ENCODE measurements at places on chromosomes 3 and 15.
A peak's percentile ranks its signal among the peaks of the same experiment; 100 is the strongest.

GRCh38 chr3:157914882-157915281 is 191.3 kb downstream of the SHOX2 start:
- no peak for DNase-seq

GRCh38 chr3:3240986-3241385 is 61.5 kb upstream of the CRBN start:
- DNase-seq = no peak

- DNase-seq = no peak
Observed at GRCh38 chr3:153166206-153166605, 4.2 kb downstream of the RAP2B start.

- no peak for DNase-seq
Observed at GRCh38 chr3:112779011-112779410, 67.7 kb downstream of the CD200R1L start.

- DNase-seq = peak; percentile 51
Observed at GRCh38 chr15:58212909-58213526, 74.8 kb downstream of the AQP9 start.

DNA sequence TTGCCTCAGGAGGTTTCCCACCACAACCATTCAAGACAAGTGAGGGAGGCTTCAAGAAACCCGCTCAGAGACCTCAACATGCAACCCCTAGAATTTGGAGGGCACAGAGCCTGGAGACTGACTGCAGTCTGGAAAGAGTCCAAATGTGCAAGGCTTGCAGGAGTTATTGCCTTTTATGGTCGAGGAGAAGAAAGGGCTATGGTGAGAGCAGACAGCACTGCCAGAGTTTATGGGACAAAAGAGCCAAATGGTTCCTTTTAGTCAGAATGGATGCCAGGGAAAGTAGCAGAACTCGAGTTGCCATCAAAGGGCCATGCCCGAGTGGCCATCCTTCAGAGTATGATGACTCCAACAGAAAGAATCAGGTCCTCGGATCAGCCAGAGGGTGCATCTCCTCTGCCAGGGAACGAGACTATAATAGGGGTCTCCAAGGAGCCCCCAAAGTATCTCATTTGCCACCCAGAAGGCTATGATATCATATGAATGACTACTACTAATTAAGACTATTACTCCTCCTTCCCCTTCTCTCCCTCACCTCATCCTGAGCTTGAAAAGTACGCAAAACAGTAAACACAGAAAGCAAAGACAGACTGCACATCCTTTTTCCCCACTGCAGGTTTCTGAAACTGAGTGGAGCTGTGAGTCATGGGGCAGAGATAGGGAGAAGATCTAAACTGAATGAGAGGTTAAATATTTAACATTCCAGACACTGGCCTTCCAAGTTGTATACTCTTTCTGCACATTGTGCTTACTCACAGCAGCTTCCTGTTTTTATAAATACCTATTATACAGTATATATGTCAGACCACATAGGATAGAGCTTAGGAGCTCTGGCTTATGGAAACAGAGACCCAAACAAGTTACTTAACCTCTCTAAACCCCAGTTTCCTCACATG is 33.9 kb upstream of the TMCO5A start:
- DNase-seq = no peak

GRCh38 chr3:175073219-175073905 is 214.2 kb downstream of the NAALADL2 start:
- DNase-seq = no peak

GRCh38 chr3:143763564-143764162 is 84.6 kb downstream of the SLC9A9 start:
- peak; percentile 27 for DNase-seq
